CD8-positive, alpha-beta T cell (primary cell): ENCODE measurements at places on chromosomes 6 and 20.
A peak's percentile ranks its signal among the peaks of the same experiment; 100 is the strongest.

DNA sequence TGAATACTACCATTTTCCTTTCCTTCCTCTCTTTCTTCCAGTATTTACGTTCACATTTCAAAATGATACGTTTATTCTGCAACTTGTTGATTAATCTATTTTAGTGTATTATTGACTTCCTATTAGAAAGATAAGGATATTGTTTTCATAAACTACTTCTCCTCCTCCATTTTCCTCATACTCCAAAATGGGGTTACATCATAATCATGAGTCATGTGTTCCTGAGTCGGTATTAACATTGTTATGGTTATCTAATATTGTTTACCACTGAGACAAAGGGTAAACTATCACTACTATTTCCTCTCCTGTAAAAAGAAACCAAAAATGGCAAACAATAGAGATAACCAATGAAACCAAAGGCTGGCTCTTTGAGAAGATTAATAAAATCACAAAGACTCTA, 126.5 kb upstream of the CDYL start:
- no peak for DNase-seq

DNA sequence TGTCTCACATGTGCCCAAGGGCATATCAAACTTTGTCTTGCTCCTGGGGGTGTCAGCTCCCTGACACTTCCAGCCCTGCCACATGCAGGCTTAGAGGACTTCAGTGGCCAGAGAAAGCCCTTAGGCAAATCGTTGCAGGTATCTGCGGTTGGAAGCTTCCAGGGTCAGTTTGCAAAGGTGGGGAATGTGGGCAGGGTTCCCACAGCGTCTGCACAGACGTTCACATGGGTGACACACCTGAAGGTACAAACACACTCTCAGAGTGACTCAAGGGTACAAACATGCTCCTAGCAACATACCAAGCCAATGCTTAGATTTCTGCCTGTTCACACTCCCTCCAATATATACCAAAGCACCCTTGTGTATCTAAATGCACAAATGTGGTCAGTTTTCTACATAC, 30.0 kb downstream of the VSTM2L start:
- DNase-seq: no peak

DNA sequence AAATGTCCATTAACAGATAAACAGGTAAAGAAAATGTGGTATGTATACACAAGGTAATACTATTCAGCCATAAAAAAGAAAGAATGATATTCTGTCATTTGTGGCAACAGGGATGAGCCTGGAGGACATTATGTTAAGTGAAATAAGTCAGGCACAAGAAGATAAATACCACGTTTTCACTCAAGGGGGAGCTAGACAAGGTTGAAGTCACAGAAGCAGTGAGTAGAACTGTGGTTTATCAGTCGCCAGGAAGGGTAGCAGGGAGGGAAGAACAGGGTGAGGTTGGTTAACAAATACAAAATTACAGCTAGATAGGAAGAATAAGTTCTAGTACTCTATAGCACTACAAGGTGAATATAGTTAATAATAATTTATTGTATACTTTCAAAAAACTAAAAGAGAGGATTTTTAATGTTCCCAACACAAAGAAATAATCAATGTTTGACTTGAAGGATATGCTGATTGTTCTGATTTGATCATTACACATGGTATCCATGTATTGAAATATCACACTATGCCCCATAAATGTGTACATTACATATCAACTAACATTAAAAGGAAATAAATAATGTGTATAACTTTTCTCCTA, 21.1 kb downstream of the RTN4IP1 start:
- DNase-seq: peak; percentile 71

GRCh38 chr20:22682381-22682780, 98.0 kb upstream of the FOXA2 start:
- DNase-seq: no peak

- DNase-seq: no peak
Observed at GRCh38 chr6:111411046-111411445, 72.0 kb downstream of the REV3L start.

DNA sequence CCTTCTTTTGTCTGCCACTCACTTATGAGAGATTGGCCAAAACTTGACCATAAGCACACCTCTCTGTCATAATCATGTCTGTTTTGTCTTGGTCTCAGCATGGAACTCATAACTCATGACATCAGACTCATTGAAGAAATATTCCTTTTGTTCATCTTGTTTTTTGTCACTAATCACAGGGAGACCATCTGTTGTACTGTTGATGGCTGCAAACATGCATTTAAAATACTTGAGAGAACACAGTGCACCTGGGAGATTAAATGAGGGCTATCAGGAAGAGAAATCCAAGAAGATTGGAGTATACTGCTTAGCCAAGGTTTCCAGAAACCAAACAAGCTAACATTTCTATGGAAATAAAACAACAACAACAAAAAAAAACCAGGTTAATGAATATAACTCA, 689.7 kb downstream of the EPM2A start:
- DNase-seq: no peak

DNA sequence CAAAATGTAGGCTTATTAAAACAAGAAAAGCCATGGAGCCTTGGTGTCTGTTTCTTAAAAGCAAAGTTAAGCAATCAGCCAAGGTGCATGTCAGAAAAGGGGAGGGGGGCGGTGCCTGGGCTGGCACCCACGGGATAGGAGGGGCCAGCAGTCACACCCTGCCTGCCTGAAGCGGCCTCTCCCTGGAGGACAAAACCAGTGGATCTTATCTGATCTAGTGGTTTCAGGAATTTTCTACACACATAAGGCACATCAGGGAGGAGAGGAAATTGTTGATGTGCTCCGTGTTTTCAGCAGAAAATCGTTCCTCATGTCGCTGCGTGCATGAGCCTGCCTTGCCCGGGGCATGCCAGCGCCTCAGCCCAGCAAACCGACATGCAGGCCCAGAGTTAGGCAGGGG, 276.4 kb downstream of the TAF4 start:
- no peak for DNase-seq

GRCh38 chr6:46381057-46381456, 110.2 kb downstream of the RCAN2 start:
- DNase-seq: no peak

GRCh38 chr6:158026901-158027589, 45.4 kb downstream of the SYNJ2 start:
- no peak for DNase-seq

DNA sequence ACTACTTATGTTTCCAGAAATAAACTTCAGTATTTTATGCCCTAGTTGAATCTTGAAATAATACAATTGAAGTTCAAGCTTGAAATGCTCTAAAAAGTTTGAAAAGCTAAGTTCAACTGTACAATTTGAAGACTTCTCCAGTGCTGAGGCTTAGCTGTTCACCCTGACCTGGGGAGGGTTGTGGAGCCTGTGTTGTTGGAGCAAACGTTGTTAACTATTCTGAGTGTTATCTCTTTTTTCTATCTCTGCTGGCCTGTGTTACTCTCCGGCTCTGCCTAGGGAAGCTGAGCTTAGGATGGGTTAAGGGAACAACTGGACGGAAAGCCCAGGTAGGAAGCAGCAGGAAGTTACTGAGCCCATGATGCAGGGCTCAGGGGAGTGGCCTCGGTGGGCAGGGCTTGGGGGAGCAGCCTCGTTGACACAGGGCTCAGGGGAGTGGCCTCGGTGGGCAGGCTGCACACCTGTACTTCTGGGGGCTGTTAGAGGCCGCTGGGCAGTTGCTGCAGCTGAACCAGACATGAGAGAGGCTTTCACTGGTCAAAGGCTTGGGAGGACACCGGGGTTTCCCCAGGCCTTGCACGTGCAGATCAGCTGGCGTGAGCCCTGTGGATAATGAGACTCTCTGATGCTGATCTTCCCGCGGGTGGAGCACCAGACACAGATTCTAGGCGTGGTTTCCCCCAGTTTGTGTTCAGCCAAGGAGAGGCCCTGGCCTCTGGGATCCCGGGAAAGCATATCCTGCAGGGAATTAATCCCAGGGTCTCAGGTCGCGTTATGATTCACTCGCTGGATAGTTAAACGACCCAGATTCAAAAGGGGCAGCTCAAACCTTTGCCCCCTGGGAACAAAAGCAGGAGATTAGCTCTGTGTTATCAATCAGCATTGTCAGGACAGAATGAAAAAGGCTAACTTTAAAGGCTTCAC, 58.9 kb downstream of the ERMARD start:
- DNase-seq: no peak

GRCh38 chr6:157710604-157711003, 112.4 kb upstream of the SNX9 start:
- no peak for DNase-seq

GRCh38 chr20:38256021-38256420, 4.5 kb downstream of the KIAA1755 start:
- DNase-seq: no peak

GRCh38 chr6:154989448-154989847, 5.7 kb upstream of the TIAM2 start:
- DNase-seq: no peak
